Epithelial cell of alveolus of lung (primary cell): ENCODE measurements at places on chromosomes 7 and 10. TPM values are rescaled to one million over a fixed set of nuclear protein-coding genes. Genes with fewer than 3 reads are reported as not detected.

The SRRM3 gene
- total RNA-seq: 7.1 and 8.5 TPM in 2 replicates

The SNCG gene
- 22.2 and 32.0 TPM in 2 replicates for total RNA-seq

The CYP2W1 gene
- total RNA-seq: not detected in 2 replicates

The FAM131B gene
- 3.1 and 3.9 TPM in 2 replicates for total RNA-seq

The IQUB gene
- 0.13 and 0.24 TPM in 2 replicates for total RNA-seq

The TAS2R5 gene
- 0.39 and 0.48 TPM in 2 replicates for total RNA-seq

The SLC18A2 gene
- not detected in 2 replicates for total RNA-seq

The NEURL1 gene
- 0.13 TPM in 1 of 2 replicates, not detected in the other for total RNA-seq

The HTR7 gene
- total RNA-seq: 7.4 and 8.5 TPM in 2 replicates

The WNT2 gene
- 0.13 and 42.6 TPM in 2 replicates for total RNA-seq

The STRIP2 gene
- 2.1 and 3.4 TPM in 2 replicates for total RNA-seq

The FKBP6 gene
- total RNA-seq: not detected in 2 replicates
